ENCODE measurements at places on chromosomes 7 and 10.

DNA sequence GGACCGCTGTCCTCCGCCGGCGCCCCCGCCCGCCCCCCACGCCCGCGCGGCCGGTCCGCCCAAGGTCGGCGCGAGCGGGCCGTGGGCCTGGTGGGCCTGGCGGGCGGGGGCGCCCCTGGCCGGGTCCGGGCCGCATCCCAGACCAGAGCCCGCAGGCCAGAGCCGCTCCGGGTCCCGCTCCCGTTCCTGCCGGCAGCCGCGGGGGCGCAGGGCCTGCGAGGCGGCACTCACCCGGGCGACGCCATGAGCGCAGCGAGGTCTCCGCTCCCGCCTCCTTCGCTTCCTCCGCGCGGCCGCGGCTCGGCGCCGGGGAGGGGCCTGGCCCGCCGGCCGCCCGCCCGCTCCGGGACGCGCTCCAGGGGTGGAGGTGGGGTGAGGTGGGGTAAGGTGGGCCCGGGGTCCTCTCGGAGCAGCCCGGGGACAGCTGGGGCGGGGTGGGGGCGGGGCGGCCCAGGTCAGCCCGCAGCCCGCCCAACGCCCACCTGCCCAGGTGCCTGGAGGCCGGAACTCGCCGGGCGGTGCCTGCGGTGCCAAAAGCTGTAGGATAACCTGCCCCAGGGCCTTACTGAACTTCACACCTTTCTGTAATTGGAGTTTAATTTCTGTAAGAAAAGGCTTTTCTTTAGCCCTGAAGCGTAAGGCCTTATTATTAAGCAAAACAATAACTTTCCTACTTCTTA is at the start of gene URGCP:
Gene URGCP (minus strand): TSS at position 266 of the 680 bp plus-strand sequence. CDS start 21 bp downstream, at position 245.
- no peak for DNase-seq

- no peak for DNase-seq
These were observed 24.6 kb downstream of the SLK start for GRCh38 chr10:103991393-103992128.

- DNase-seq = no peak
These were observed 112.0 kb downstream of the TRRAP start for GRCh38 chr7:98990356-98990755.

DNA sequence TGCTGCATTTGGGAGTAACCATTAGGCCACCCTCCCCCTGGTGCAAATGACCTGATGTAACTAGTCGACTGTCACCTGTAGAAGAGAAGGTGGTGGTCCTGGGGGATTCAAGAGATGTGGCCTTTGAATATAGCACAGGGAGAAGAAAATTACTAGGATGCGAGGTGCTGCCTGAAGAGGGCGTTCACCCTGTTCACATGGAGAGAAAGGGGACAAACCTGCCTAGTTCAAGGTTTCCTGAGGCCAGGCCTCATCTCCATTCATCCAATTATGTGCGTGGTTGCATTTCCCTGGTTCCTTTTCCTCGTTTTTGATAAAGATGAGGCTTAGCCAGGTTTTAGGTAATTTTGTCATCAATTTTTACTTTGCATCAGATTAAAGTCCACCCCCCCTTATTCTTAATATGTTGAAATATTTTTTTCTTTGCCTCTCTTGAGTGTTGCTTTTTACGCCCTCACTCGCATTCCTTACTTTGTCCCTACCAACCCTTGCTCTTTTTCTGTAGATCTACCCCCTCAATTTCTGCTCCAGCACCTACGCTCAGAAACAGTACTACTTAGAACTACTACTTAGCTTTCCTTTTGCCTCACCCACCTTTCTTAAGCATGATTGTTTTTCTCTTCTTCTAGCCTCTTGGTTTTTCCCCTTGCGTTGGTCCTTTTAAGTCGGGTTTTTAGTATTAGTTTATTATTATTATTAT is 13.7 kb downstream of the CLCN1 start:
- no peak for DNase-seq
